ENCODE measurements at places on chromosomes 1 and 21.

DNA sequence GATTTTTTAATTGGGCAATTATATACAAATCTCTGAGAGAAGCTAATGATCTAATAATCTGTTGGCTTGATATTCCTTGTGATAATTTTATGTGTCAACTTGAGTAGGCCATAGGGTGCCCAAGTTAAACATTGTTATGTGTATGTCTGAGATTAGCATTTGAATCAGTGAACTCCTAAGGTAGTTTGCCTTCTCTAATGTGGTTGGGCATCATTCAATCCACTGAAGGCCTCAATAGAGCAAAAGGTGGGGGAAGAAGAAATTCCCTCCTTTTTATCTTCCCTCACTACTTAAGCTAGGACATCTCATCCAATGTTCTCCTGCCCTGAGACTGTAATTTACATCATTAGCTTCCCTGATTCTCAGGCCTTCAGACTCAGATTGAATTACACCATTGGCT is 394.5 kb downstream of the LMO4 start:
- DNase-seq = no peak

DNA sequence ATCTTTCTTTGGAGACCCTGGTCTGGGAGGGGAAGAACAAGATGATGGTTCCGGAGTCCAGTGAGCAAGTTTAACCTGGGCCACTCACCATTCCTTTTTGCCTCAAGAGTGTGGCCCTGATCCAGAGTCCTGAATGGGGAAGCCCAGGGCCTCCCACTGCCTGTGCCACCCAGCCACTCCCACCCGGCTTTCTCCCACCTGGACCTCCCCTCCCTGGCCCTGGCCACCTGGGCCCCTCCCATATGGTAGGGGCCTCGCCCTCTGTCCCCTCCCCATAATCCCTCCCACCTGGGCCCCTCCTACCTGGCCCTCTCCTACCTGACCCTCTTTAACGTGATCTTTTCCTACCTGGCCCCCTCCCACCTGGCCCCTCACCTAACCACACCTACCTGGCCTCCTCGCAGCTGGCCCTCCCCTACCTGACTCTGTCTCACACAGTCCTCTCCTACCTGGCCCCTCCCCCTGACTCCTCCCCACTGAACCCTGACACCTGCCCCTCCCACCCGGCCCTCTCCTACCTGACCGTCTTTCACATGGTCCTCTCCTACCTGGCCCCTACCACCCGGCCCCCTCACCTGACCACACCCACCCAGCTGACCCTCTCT is 220.7 kb upstream of the VAMP3 start:
- DNase-seq = no peak

DNA sequence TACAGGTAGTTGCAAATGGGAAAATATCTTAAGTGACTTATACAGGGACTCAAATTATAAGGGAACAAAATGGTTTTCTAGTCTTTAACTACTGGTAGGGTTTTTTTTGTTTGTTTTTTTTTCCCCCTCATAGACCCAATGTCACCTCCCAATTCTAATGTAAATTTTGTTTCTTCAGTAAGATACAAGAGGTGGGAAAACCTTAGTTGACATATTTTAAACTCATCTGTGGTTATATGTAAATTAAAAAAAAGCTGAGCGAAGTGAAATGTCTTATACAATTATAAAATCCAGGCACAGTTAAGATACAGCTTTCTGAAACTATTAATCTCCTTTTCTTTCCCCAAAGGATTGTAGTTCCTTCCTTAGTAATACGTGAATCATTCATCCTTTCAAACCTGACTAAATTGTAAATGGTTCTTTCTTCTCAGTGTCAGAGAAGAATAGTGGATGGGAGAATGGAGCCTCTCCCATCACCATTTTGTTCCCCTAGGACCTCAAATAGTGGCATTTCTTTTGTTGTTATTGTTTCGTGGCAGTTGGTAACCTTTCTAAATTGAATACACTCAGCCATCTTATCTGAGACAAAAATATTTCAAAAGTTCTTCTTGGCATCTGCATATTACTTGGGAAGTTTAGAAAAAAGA is 11.2 kb downstream of the TSEN15 start:
- DNase-seq = no peak

DNA sequence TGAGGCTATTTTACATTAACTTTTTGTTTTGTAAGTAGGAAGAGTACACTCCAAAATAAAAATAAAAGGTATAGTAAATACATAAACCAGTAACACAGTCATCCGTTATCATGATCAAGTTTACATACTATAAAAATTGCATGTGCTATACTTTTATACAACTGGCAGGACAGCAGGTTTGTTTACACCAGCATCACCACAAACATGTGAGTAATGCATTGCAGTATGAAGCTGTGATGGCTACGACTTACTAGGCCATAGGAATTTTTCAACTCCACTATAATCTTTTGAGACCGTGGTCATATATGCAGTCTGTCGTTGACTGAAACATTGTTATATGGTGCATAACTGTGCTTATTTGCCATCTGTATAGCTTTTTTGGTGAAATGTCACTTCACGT is 106.2 kb downstream of the CENPF start:
- DNase-seq = no peak

DNA sequence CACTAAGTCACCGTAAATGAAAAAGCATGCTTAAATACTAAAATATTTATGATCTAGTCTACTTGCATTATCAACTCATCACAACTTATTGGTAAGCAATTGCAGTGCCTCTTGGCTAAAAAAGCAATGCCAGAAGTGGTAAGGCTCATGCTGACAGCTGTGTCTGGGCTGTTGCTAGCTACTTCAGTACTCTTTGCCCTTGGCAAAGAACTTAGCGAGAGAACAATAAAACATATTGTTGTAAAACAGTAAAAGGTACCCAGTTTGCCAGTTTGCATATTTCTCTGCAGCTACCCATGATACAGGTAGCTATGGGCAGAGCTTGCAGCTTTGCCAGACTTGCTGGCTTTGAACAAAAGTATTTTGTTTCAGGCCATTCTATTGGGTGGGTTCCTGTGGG is 73.1 kb downstream of the ATP6V1G3 start:
- no peak for DNase-seq
